ENCODE measurements at places on chromosomes 2 and 18. TPM values are rescaled to one million over a fixed set of nuclear protein-coding genes. Genes with fewer than 3 reads are reported as not detected.

DNA sequence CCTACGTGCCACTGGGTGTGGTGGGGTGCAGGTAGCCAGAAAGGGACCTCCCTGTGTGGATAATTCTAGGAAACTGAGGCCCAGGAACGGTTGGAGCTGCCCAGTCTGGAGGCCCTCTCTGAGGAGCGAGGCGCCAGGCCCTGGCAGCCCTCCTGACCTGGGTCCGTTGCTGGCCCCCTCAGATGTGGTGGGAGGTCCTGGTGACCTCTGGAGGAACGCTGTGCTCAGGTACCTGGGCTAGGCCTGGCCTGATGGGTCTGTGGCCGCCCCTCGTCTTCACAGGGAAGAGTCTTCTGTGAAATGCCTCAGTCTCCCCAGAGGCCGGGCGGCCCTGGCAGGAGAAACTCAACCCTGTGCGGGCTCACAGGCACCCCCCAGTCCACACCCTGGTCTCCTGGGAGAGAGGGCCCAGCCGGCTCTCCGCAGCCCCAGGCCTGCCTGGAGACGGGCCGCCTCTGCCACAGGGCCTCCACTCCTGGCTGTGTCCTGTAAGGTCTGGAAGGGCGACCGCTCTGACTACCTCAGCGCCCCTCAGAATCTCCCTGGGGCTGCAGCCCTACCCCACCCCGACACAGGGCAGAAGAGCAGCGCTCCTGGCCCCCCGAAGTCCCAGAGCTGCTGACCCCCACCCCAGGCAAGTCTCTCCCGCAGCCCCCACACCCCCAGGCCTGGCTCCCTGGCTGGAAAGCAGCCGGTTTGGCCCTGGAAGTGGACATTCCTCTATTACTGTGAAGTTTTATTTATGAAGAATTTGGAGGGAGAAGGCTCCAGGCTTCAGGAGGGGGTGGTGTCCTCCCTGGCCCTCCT lies 3.7 kb downstream of the B3GNT7 start:
- no peak for DNase-seq

GRCh38 chr18:25399554-25399953 lies 47.6 kb upstream of the ZNF521 start:
- no peak for DNase-seq

DNA sequence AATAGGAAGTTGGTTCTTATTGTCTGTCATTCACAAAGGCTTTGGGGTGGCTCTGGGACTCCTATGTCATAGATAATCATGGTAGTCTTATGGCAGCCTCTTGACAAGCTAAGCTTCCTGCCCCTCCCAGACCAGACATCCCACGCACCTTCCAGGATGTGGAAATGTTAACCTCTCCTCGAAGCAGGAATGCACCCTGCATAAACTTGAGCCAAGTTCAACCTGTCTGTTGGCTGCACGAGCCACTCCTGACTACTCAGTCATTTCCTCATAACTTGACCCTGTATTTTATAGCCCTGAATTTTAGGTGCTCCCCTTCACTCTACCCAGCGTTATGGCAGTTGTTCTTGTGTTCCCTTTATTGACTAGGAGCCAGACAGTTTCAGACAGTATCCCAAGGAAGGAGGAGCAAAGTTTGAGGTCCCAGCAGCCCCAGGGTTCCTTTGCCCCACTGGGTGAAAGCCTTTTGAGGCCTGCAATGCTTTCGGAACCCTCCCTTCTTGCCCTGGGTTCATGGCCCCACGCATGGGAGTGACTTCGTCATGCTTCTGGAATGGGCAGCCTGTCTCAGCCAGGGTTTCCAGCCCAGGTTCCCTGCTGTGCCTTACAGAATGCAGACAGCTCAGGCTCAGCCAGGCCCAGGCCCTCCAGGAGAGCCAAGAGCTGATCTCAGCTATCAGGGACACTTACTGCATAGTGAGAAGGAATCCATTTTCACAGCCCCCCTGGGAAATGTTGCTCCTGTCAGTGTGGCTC lies 15.6 kb upstream of the INO80C start:
- DNase-seq: no peak

CLIP4 gene
- total RNA-seq: 49.2 TPM

GRCh38 chr2:148970385-148970784 lies 68.1 kb upstream of the LYPD6B start:
- no peak for DNase-seq

RTP5 gene
- total RNA-seq: 0.10 TPM

DNA sequence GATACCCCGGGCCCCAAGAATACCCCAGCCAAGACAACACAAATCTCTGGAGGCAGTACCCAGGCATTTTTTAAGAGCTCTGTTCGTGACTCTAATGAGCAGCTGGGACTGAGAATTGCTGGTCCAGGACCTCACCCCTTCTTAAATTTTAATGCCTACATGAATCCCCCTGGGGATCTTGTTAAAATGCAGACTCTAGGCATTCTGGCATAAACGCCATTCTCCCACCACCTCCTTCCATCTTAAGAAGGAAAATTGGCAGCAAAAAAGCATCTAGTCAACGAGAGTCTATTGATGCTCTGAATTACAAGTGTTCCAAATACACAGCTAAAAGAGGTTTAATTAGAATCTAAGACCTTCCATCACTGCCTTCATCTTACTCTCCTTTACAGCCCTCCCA lies 5.0 kb downstream of the CHST10 start:
- DNase-seq: no peak

TNFAIP6 gene
- total RNA-seq: 14.8 TPM

CD302 gene
- 51.5 TPM for total RNA-seq

- DNase-seq: no peak
Measured at GRCh38 chr2:144432921-144433320, 87.0 kb downstream of the ZEB2 start.

DNA sequence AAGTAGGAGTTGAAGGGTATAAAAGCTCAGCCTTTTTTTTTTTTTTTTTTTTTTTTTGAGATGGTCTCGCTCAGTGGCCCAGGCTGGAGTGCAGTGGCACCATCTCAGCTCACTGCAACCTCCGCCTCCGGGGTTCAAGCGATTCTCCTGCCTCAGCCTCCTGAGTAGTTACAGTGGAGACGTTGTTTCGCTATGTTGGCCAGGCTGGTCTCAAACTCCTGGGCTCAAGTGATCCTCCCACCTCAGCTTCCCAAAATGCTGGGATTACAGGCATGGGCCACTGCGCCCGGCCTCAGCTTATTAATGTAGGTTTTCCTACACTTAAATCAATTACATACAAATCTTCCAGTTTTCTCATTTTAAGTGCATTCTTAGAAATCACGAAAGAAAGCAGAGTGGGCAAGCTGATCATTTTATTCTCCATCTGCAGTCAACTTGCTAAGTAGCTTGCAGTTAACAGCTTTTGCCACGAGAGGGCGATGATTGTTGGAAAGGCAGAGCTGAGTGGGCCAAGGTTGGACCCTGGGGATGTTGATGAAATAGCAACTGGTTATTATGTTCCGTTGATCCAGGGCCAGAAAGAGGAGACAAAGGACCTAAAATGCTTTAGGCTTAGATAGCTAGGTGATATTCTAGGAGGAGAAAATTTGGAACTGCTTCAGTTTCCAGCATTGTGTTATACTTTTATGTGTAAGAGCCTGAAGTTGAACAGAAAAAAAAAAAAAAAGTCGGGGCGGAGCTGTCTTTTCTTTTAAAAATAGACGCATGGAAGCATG lies 234.4 kb upstream of the EPAS1 start:
- DNase-seq: peak; percentile 85

DNA sequence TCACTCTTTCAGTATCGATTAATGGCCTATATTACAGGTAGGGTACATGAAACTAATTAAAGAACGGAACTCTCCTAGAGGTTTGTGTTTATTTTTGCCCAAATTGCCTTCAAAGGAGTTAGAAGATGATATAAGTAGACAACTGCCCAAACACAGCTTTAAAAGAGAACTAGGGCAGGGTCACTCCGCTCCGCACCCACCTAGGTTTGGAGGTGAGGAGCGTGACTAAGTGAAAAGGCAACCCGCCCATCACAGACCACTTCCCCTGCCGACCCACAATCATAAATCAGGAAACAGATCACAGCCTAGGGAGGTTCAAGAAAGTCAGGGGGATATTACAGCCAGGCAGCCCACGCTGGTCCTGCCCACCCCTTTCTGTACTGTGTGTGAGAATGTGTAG lies 166.7 kb downstream of the C1D start:
- DNase-seq: no peak

SLC5A7 gene
- 0.84 TPM for total RNA-seq

DNA sequence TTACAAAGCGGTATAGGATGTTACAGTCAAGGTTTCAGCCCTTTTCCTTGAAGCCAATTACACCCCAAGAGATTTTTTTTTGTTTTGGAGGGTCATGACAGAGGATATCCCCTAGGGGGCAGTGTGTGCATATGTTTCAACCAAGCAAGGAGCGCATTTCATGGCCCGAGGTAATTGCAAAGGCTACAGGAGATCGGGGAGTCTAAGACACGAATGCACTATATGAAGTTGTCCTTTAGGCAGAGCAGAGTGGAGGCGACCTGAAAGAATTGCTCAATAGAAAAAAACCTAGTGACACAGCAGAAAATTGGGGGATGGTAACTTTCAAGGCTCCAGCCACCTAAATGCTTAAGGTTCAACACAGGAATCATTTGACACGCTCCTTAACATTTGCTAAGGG lies 219.8 kb upstream of the PARD3B start:
- peak; percentile 82 for DNase-seq

- no peak for DNase-seq
Measured at GRCh38 chr2:168138901-168139300, 108.5 kb downstream of the STK39 start.

METTL5 gene
- 40.3 TPM for total RNA-seq

- DNase-seq: no peak
Measured at GRCh38 chr2:17710547-17711248, 42.9 kb downstream of the SMC6 start.

GRCh38 chr2:83471655-83472054 lies 987.4 kb downstream of the SUCLG1 start:
- no peak for DNase-seq

- DNase-seq: no peak
Measured at GRCh38 chr2:169415233-169415748, 53.0 kb upstream of the LRP2 start.

SCRN3 gene
- 31.9 TPM for total RNA-seq

DNA sequence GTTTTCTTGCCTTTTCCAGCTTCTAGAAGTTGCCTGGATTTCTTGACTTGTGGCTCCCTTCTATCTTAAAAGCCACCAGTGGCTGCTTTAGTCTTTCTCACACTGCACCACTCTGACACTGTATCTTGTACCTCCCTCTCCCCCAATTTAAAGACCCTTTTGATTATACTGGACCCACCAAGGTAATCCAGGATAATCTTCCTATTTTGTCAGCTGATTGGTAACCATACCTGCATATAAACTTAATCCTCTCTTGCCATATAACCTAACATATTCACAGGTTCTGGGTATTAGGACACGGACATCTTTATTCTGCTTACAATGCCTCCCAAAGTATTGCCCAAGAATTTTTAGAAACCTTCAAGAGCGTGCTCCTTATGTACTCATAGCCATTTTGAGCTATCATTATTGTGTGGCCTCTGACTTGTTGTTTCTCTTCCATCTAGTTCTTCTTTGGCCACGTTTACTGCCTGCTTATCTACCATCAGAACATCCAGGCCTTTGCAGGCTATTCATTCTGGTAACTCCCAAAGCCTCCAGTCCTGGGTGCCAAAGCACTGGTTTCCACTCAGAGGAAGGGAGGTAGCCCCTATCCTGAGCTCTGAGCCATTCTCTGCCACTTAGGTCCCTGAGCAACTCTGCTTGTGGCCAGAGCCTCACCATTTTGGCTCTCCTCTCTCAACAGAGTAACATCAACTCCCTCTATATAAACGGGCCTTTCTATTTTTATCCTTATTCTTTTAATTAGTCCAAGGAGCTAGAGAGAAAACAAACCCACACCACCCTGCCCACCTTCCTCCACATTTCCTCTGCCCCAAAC lies 70.8 kb downstream of the MYO3B start:
- no peak for DNase-seq

GRCh38 chr2:201904538-201905420 lies 98.4 kb downstream of the CDK15 start:
- no peak for DNase-seq

DNA sequence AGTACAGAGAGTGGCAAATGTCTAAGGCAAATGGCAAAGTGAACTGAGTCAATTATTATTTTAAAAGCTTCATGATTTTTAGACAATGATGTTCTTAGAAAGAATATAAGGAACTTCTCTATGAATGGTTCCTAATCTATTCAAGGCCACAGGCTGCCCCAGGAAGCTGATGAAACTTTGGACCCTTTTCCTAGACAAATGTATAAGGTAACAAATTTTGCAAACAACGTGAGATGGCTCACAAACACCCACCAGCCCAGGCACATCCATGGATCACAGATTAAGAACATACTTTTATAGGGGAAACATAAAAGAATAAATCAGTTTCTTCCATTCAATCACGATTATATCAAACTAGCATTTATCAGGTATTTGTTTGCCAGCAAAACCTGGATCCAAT lies 659.0 kb downstream of the IRS1 start:
- no peak for DNase-seq

GRCh38 chr2:55108456-55109160 lies 58.4 kb upstream of the RTN4 start:
- no peak for DNase-seq

AMER3 gene
- not detected for total RNA-seq

SLC35F5 gene
- total RNA-seq: 75.7 TPM

- DNase-seq: no peak
Measured at GRCh38 chr2:159150280-159150746, 136.2 kb downstream of the WDSUB1 start.

DNA sequence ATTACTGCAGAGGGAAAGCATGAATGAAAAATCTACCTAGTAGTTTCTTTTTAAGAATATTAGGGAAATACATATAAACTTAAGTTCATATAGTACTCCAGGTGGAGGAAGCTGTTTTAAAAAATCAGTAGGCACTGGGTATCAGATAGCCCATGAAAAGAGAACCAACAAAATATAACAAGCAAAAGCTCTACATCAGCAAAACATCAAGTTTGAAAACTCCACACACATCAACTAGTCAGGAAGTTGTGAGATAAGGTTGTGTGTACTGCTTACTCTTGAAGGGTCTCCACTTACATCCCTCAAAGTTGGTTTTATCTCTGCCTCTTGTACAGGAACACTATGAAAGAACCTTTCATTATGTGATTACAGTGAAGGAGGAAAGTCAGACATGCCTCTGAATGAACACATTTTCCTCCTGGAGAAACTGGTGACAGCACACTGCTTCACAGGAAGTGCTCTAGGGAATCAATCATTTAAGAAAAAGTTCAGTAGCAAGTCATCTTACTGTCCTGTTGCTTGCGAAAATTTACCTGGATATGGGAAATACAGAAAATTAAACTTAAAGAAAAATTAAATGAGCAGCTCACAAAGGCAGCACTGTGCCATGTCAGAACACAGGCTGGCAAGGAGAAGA lies 57.7 kb downstream of the THADA start:
- DNase-seq: no peak

DNA sequence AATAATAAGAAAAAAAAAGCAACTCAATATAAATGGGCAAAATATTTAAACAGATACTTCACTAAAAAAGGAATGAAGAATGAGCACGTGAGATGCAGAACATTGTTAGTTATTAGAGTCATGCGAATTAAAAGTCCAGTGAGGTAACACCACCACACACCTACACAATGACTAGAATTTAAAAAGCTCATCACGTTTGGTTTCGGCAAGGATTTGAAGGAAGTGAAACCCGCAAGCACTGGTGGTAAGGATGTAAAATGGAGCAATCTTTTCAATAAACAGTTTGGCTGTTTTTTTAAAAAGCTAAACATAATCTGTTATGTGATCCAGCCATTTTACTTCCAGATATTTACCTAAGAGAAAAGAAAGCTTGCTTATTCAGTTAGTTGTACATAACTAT lies 1181.6 kb upstream of the CELF4 start:
- no peak for DNase-seq

Data from left lung (tissue), 14 donors.